ENCODE measurements at places on chromosomes 13 and 19.

DNA sequence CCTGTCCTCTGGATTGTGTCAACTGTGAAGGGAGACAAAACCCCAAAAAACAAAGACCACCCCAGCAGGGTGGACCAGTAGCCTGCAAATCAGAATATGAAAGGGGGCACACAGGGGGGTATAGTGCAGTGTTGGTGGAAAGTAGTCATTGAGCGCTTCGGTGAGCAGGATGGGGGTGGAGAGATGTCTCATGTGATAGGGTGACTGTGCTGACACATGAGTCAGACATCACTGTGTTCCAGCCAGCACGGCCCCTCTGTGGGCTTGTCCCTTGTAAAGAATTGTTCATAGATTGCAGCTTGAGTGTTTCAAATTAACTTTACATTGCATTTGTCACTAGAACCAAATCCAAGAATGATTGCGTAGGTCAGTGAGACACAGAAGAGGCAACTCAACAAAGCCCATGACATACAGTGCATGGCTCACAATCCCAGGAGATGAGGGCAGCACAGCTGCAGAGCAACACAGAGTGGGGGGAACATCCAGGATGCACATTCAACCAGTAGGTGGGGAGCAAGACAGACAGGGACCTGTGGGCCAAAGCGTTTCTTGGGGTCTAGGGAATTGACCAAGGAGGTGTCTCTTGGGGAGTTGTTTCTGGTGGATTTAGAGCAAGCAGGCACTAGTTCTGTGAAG, 7.5 kb downstream of the ZNF440 start:
- ATAC-seq, result peak; percentile 45

- ATAC-seq, result no peak
Observed at GRCh38 chr19:49594157-49594992, 3.4 kb downstream of the PRR12 start.

DNA sequence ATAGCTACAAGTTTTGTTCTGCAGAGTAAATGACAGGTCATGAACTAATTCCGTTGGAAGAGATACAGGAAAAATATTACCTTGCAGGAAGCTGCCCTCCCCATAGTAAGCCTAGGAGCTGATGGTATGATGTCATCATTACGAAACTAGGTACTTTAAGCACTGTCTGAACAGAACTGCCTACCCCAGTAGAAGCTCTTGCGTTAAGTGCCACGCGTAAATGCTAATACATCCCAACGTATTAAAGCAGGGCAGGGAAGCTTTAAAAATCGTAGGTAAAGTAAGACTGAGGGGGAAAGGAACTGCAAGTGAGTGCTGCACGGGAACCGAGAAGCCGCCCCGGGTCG, 572 bp downstream of the UGGT2 start:
- peak; percentile 21 for ATAC-seq

GRCh38 chr19:2575734-2576481, 100.0 kb downstream of the GADD45B start:
- no peak for ATAC-seq

DNA sequence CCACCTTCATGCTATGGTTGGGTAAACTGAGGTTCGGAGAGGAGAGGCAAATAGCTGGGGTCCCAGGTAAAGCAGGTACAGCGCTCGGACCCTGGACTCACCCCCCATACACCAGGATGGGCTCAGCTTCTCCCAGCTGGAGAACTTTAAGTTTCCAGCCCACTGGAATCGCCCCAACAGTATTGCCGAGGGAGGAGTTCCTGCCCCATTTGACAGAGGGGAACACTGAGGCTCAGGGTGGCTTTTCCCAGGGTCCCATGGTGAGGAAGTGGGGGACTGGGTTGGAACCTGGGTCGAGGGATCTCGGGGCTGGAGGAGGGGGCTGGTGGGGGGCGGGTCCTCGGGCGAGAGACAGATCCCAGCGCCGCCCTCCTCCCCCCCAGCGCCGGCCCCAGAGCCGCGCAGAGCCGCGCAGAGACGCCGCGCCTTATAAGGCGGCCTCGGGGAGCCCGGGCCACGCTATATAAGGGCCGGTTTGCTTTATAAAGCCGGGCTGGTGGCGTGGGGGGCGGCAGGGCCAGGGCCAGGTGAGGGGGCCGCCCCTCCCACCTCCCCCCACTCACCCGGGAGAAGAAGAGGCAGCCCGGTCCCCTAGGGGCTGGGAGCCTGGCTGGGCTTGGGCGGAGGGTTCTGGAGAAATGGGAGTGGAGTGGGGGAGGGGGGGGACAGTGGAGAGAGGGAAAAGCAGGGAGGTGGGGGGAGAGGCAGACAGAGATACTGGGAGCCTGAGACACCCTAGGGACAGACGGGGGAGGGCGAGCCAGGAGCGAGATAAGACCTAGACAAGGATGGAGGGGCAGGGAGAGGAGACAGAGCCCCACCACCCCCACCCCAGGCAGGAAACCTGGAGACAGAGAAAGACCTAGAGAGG, 1.1 kb downstream of the CNN1 start:
- ATAC-seq, result no peak

GRCh38 chr19:38047049-38047438, 140.0 kb downstream of the SIPA1L3 start:
- ATAC-seq, result no peak

DNA sequence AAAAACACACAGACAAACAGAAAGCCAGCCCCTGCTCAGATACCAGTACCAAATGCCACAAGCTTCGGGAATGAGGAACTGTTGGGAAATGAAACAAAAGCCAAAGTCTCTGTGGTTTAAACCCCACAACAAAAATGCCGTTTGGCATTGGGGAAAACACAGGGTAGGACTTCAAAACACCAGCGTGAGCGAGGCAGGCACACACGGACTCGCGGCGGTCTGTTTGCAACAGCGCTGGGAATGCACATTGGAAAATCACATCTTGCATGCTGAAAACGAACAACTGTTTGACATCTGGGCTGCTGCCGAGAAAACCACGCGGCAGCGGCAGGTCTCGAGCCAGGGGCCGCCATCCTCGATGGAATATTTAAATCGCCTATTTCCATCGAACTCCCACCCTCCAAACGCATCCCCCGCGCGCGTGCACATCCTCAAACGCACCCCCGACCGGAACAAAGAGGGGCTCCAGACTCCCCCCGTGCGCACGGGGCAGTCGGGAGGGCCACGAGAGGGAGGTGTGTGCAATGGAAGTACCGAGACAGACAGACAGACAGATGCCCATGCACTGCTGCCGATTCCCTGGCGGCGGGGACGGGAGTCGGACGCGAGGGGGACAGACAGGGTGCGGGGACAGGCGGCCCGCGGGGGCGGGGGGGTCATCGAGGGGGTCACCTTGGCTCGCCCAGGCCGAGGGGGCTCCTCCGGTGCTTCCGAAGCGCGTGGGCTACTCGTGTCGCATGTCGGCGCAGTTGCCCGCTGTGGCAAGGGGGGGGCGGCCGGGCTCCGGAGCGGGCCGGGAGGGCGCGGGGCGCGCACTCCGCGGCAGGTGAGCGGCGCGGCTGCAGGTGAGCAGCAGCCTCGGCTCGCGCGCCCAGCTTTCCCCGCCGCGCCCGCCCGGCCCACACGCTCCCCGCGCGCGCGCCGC, at the start of gene GPR12:
Gene GPR12 (minus strand): TSS at position 880 of the 925 bp plus-strand sequence. CDS start 959 bp downstream, outside the sequence.
- ATAC-seq, result no peak

DNA sequence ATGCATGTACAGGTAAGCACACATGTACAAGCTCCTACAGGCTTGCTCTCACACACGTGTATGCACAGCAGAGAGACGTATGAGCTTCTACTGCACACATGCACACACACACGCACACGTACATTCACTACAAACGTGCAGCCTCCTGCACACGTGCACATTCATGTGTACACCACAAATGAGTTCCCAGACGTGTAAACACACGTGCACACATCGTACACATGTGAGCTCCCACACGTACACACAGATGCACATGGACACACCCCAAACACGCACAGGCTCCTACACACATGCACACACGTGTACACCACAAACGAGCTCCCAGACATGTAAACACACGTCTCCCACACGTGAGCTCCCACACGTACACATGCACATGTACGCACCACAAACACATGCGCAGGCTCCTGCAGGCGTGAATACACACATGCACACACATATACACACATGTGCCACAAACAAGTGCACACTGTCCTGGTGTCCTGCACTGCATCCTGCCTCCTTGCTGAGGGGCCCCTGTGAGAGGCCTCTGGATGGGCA, 83.7 kb upstream of the MCF2L start:
- no peak for ATAC-seq

GRCh38 chr13:60690604-60691003, 293.6 kb downstream of the TDRD3 start:
- ATAC-seq, result no peak

DNA sequence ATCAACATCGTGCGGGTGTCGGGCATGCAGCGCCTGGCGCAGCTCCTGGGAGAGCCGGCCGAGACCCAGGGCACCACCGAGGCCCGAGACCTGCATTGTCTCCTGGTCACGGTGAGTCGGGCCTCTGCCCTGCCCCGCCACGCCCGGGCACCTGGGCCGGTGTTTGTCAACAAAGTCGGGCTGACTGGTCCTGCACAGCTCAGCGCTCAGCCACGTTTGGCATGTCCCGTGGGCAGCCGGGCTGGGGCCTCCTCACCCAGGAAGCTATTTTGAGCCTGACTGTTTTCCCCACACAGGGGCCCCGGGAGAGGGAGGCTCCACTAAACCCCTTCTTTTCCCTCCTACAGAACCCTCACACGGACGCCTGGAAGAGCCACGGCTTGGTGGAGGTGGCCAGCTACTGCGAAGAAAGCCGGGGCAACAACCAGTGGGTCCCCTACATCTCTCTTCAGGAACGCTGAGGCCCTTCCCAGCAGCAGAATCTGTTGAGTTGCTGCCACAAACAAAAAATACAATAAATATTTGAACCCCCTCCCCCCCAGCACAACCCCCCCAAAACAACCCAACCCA, 1.3 kb downstream of the GADD45B start:
- ATAC-seq, result no peak

GRCh38 chr19:6455924-6456323, 3.7 kb downstream of the SLC25A23 start:
- no peak for ATAC-seq

DNA sequence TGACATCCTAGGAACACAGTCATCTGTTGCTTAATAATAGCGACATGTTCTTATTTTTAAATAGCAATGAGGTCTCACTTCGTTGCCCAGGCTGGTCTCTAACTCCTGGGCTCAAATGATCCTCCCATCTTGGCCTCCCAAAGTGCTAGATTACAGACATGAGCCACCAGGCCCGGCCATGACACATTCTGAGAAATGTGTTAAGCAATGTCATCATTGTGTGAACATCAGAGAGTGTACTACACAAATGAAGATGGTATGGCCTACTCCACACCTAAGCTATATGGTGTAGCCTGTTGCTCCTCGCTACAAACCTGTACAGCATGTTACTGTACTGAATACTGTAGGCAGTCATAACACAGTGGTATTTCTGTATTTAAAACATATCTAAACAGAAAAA, 24.6 kb upstream of the GARRE1 start:
- no peak for ATAC-seq

DNA sequence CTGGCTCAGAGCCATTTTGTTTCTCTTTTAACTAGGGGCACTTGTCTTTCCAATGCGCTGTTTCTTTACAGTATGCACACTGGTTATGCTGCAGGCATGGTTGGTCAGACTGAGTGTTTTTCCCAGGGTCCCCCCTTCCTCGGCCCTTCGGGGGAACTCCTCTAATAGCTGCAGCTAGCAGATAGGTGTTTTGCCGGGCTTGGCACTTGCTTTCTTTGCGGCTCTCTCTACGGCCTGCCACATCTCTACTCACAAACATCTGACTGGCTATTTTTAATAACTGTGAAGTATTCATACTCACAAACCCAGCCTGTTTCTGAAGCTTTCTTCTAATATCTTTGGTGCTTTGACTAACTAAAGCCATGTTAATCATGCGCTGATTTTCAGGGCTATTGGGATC, 89.4 kb downstream of the SLC25A15 start:
- no peak for ATAC-seq

DNA sequence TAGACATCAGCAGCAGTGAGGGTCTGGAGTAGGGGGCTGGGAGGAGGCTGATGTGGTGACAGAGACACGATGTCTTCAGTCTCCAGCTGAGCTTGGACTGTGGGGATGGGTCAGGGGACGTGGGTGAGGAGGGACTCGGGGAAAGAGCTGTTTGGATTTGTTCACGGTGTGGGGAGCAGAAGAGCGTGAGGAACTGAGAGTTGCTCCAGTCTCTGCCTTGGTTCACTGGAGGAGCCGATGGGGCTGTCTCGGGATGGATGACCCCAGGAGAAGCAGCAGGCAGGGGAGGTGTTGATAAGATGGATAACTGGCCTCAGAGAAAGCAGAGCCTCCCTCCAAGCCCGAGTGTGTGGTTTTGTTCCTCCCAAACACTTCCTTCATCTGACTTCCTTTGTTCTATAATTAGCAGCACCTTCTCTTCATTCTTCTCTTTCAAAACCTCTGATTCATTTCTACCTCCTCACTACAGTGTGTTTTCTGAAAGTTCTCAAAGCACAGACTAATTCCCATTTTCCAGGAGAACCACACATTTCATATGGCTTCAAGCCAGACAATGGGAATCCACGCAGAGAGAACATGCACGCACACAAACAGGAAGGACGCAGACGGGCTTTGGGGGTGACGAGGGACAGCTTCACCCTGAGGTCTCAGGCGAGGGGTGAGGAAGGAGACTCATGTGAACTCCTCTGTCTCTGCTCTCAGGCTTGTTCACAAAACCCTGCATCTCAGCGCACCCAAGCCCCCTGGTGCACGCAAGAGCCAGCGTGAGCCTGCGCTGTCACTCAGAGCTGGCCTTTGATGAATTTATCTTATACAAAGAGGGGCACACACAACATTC, 18.6 kb downstream of the LAIR2 start:
- no peak for ATAC-seq

- ATAC-seq, result no peak
Observed at GRCh38 chr13:46905249-46905648, 8.4 kb upstream of the HTR2A start.

- ATAC-seq, result no peak
Observed at GRCh38 chr13:73677048-73677601, 457.1 kb downstream of the KLF12 start.

DNA sequence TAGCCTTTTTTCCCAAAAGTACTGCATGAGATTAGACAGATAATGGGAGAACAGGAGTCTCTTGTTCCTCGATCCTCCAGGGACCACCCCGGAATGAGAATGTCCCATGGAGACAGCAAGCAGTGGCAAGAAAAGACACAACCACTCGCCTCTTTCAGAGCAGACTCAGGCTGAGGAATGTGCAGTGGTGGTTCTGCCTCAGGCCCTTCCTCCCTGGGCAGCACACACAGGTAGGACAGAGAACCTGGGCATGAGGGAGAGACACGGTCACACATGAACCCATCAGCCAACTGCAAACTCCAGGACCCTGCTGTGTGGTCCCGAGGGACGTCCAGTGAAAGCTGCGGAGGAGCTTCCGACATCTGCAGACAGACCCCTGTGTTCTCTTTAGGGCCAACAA, 31.0 kb downstream of the CRYL1 start:
- no peak for ATAC-seq
